ENCODE measurements at places on chromosomes 16 and 17.
A peak's percentile ranks its signal among the peaks of the same experiment; 100 is the strongest.

DNA sequence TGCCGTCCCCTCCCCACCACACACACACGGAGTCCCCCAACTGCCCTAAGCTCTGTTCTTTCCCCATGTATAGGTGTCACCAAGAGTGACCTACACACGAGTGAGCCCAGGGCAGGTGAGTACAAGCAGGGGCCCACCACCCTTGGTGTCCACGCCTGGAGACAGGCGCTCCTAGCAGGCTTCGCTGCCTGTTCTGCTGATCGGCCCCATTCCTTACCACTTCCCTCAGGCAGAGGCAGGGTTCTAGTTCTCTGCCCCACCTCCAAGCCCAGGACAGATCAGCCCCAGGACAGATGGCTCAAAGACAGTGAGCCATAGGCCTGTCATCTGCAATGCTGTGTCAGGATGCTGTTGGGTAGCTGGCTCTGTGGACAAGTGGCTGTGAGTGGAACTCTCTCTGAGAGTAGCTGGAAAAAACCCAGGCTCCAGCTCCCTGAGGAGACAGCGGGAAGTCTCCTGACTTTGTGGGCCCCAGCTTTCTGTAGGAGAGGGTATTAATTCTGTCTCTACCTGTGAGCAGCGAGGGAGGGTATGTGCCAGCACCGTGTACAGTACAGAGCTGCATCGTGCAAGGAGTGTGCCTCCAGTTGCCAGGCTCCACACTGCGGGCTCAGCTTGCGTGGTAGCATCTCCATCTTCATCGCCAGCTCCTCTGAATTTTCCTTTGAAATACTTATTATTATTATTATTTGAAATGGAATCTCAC lies 897 bp downstream of the TP53I13 start:
- no peak for DNase-seq

GRCh38 chr17:57750895-57751294 lies 5.8 kb upstream of the CCDC182 start:
- DNase-seq, result no peak

DNA sequence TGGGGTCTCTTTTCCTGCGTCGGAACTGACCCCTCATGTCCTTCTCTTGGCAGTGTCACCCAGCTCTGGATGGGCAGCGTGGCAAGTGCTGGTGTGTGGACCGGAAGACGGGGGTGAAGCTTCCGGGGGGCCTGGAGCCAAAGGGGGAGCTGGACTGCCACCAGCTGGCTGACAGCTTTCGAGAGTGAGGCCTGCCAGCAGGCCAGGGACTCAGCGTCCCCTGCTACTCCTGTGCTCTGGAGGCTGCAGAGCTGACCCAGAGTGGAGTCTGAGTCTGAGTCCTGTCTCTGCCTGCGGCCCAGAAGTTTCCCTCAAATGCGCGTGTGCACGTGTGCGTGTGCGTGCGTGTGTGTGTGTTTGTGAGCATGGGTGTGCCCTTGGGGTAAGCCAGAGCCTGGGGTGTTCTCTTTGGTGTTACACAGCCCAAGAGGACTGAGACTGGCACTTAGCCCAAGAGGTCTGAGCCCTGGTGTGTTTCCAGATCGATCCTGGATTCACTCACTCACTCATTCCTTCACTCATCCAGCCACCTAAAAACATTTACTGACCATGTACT lies 13.2 kb downstream of the IGFBP4 start:
- no peak for DNase-seq

DNA sequence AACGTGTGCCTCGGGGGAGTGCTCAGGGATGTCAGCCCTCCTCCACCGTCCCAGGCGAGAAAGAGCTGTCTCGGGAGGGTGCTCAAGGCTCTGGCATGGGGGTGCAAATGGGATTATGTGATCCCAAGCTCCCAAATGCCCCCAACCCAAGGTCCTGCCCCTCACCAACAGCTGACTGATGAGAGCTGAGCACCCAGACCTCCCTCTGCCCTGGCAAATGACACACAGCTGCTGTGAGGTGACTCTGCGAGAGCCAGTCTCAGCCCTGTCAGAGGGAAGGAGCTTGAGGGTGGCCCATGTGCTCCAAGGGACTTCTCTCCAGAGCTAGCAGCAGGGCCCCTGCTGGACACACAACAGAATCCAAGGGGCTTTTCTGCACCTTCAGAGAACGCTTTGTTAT lies 7.7 kb downstream of the CDH5 start:
- DNase-seq, result no peak

DNA sequence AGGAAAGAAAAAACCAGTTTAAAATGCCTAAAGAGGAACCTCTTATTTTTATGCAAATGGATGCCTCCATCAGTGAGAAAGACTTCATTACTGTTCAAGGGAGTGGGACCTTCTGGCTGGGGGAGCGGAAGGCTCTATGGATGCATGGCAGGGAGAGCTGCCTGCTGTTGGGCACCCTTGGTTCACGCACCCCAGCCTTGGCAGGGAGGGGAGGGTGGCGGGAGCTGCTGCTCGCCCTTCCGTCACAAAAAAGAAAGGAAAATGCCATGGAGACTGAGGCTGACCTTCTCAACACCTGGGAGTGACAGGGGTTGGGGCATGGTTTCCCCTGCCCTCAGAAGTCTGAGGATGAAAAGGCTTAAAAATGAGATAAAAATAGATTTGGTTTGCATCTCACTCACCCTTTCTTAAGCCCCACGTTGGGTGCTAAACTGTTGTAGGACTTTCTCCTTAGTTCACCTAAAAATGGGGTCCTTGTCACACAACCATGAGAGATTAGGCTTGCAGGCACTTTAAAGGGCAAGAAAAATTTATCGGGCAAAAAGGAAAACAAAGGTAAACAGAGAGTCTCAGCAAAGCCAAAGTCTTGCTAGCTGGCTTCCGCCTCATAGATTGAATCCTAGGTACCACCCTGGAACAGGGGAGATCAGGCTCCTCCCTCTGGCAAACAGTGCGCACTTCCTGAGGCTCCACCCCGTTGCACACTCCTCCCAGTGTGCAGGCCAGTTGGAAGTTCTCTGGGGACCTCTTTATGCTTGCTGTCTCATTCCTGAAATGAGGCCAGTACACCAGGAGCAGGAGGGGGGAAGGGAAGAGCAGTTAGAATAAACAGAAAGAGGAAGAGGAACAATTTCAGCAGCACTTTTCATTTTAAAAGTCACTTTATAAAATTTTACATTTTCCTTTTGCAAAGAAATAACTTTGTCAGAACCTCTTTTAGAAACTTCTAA lies 31.6 kb downstream of the PHKB start:
- DNase-seq, result peak; percentile 82

DNA sequence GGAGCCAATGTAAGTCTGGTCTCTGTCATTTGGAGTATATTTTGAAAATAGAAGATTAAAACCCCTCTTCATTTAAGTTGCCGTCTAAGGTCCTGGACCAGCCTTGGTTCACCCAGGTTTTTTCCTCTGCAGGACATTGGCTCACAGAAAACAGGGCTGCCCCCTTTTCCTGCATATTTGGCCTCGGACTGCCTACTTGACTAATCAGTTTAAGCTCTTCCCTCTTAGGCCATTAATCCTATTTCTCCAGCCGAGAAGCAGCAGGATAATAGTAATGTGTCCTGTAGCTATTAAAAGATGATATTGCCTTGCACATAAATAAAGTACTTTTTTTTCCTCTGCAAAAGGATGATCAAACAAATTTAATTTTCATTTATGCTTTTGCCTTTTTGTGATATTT lies 52.1 kb downstream of the PRKCA start:
- no peak for DNase-seq

DNA sequence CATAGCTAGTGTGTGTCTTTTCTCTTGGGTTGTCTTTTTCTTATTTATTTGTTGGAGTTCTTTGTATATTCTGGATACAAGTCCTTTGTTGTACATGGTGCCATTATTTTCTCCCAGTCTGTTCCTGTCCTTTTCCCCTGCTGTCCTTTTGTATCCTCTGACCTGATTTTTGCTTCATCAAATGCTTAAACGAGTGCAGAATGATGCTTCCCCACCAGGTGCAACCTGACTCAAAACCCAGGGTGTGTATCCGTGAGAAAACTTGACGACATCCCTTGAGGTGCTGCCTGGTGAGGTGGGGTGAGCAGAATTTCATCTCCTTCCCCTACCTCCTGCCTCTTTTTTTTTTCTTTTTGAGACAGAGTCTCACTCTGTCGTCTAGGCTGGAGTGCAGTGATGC lies 88.6 kb downstream of the NTN1 start:
- no peak for DNase-seq

DNA sequence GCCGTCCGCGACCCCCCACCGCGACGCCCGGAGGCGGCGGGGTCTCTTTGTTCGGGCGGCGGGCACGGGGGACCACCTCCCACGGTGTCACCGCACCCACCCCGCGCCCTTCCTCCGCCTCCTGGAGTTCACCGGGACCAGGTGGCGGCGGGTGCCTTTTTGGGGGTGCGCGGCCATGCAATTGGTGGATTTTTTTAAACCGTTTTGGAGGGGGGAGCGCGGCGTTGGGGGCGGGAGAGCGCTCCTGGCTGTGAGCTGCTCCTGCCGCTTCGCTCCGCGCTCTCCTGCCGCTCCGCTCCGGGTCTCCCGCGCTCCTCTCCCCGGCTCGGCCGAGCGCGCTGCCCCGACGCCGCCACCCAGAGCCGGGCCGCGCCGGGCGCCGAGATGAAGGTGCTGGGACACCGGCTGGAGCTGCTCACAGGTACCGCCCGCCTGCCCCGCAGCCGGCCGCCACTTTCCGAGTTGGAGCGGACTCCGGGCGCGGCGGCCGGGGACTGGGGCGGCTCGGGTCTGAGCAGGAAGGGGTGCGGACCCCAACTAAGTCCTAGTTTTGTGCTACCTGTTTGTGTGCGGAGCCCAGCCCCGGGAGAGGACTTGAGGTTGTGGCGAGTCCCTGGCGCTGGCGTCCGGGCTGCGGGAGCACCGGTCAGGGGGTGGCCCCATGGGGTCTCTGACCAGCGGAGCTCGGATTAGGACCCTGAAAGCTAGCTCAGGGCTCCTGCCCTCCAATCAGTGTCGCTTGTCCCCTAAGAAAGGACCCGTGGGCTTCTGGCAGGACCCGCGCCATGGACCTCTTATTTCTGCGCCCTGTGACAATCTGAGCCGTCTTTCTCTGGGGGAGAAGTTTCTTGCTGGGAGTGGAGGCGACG lies 35.7 kb upstream of the NDRG4 start:
- DNase-seq, result peak; percentile 53

DNA sequence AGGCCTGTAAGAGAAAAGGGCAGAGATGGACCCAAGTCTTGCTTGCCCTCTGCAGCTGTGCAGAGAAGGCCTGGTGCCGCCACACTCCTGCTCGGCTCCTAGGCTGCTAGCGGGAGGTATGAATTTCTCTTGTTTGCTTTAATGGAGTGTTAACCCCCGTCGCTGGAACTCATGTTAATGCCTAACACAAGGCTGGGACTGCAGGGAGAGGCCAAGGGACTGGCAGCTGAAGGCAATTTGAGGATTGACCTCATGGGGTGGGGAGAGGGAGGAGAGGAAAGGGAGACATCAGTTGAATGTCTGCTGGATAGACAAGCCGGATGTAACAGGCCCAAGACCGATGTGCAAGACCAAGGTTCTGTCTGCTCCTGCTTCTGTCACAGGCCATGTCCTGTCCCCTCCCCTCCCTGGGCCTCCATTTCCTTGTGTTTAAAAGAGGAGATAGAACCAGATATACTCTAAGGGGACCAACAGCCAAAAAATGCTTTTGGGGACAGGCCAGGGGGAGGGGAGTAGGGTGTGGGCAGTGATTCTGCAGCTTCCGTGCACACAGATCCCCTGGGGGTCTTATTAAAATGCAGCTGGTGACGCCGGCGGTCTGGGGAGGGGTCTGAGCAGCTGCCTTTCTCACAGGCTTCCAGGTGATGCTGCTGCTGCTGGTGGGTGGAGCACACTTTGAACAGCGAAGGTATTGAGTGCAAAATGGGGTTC lies 46.7 kb upstream of the TBX2 start:
- no peak for DNase-seq

DNA sequence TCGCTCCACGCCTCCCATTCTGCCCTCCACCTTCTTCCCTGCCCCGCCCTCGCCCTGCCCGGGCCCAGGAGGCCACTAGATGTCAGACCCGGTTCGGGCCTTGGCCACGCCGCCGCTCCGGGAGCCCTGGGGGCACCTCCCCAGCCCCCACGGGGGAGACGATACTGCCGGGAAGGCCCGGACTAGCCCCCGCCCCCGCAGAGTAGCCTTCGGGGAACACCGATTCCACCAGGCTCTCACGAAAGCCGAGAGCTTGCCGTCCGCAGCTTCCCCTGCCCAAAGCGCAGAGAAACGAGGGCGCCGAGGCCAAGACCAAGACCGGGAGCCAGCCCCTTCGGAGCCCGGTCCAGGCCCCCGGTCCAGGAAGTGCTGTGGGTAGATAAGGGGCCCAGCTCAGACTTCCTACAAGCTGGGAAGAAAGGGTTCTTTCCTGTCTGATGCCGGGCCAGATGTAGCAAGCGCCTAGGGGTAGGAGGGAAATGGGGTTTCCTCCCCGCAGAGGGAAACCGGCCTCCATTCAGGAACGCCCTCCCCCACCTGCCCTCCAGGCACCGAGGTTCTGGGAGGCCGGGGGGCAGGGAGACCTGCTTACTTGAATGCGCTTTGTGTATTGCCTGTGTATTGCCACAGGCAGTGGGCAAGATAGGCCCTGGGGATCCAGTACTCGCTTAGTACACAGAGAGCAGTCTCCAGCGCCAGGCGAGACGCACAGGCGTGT lies 806 bp upstream of the CYB561 start:
- DNase-seq, result peak; percentile 68

DNA sequence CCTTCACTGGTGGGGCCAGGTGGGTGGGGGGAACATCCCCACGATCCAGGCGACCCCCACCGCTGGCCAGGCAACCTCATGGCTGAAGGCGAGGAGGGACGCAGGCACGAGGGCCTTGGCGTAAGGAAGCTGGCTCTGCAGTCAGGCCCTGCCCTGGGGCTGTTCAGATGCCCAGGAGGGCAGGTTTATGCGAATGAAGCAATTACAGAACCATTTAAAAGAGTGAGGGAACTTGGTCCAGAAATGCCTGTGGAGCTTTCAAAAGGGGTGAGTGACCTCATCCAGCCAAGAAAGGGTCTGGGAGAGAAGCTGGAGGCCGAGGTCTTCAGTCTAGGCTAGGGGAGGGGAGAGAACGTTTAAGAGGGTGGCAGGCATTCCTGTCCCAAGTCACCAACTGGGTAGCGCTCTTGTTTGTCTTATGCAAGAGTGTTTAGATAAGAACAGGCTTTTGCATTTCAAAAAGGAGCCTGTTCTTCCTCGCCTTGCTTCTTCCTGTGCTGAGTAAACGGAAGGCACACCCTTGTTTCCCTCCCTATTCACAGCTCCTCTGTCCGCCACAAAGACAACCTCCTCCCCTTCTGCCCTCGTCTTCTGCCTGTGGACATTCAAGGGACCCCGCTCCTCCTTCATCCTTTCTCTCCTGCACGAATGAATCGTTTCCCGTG lies 183.5 kb upstream of the SDK2 start:
- no peak for DNase-seq

DNA sequence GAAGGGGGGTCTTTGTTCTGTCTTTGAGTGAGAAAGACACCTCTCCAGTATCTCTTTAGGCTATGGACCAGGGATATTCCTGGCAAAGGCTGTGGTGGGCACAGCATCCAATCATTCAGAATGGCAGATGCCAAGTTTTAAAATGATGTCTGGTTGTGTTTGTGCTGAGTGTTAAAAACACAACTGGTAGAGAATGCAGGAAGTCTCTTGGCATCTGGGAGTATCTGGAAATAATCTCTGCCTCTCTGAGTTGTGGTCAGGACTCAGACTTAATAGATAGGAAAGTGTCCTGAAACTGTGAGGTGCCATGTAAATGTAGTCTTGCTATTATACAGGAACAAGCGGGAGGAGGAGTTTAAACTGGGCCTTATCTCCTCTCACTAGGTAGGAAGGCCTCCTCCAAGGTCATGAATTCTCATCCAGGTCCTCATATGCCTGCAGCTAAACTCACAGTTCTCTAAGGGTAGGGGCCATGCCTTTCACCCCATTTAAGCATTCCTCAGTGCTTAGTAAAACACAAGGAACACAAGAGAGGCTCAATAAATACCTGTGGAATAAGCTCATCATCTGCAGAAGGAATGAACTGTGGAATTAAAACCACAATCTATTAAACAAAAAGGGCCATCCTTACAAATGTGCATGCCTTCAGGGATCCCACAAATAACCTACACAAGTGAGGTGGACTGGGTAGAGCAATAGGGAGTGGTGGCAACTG lies 317.6 kb downstream of the CBLN1 start:
- no peak for DNase-seq
